ENCODE measurements at places on chromosomes 5 and 9.

GRCh38 chr9:135815830-135816650 lies 91.3 kb downstream of the CAMSAP1 start:
- no peak for DNase-seq

DNA sequence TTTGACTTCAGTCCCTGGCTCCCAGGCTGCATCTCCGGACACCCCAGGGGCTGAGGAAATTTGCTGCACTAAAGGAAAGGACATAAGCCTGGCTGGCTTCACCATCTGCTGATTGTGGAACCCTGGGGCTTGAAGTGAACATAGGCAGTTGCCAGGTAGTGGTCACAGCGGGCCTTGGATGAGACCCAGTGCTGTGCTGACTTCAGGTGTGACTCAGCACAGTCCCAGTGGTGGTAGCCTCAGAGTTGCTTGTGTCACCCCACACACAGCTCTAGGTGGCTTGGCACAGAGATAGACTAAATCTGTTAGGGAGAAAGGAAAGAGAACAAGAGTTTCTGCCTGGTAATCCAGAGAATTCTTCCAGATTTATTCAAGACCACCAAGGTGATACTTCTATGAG lies 36.1 kb upstream of the RUSC2 start:
- DNase-seq, result no peak

GRCh38 chr5:133742431-133742988 lies 130.2 kb upstream of the FSTL4 start:
- no peak for DNase-seq

DNA sequence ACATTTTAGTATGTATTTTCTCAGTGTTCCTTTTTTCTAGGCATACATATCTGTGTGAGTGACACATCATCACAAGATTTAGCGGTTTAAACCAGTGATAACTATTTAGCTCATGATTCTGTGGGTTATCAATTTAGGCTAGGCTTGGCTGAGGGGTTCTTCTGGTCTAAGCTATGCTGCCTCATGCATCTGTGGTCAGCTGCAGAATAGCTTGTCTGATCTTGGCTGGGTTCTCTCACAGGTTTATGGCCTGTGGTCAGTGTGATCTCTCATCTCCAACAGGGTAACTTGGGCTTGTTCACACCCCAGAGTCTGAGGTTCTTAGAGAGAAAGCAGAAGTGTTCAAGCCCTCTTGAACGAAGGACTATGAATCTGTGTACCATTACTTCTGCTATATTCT lies 363.3 kb downstream of the KDM4C start:
- DNase-seq, result no peak

DNA sequence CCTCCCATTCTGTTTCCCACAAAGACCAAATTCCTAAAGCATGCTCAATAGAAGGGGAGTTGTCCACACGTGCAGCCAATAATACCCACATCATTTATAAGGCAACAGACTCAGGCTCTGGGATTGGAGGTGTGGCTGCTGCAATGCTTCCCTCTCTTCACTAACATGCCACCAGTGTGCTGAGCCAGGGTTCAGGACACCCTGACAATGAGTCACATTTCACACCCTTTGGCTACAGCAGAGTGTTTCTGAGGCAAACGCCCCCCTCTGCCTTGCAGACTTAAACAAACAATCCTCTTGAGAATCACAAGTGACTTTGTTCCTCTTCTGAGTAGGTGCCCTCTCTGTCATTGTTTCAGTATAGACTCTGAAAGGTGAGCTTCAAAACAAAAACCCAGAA lies 189.3 kb upstream of the TLE4 start:
- no peak for DNase-seq

DNA sequence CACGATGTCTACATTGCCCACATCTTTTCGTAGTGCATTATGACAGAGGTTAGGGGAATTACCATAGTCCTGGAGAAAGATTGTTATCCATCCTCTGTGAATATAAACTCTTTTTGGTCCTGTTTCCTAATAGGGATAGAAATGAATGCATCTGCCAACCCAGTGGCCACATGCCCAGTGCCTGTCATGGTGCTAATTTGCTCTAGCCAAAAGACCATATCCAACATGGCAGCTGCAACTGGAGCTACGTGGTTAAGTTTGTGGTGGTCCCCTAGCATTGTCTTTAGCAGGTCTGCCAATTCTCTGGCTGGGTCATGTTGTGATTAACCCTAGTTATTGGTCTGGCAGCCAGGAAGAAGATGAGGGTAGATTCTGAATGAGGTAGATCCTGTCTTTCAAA lies 87.5 kb downstream of the FGF18 start:
- no peak for DNase-seq

GRCh38 chr9:87567571-87567970 lies 69.9 kb downstream of the DAPK1 start:
- DNase-seq, result no peak

DNA sequence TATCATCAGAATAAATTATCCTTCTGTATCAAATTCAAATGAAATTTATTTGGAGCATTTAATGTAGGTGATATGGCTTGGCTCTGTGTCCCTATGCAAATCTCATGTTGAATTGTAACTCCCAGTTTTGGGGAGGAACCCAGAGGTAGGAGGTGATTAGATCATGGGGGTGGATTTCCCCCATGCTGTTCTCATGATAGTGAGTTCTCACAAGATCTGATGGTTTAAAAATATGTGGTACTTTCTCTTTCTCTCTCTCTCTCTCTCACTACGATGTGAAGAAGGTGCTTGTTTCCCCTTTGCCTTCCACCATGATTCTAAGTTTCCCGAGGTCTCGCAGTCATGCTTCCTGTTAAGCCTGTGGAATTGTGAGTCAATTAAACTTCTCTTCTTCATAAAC lies 678.4 kb upstream of the RGMB start:
- no peak for DNase-seq

DNA sequence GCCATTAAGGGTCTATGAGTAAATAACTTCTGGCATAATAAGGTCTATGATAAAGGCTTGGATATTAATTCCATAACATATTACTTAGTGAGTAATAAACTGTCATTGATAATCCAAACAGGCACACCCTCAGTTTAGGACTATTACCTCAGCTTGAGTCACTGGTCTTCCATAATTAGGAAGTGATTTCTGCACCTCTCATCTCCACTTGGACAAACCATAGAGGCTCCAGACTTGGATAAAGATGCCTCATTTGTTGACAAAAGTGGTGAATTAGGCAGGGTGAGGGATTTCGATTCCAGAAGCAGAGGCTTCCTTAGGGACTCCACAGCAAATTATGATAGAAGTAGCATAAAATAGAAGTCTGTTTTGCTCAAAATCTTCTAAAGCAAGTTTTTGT lies 127.5 kb upstream of the MTAP start:
- no peak for DNase-seq

DNA sequence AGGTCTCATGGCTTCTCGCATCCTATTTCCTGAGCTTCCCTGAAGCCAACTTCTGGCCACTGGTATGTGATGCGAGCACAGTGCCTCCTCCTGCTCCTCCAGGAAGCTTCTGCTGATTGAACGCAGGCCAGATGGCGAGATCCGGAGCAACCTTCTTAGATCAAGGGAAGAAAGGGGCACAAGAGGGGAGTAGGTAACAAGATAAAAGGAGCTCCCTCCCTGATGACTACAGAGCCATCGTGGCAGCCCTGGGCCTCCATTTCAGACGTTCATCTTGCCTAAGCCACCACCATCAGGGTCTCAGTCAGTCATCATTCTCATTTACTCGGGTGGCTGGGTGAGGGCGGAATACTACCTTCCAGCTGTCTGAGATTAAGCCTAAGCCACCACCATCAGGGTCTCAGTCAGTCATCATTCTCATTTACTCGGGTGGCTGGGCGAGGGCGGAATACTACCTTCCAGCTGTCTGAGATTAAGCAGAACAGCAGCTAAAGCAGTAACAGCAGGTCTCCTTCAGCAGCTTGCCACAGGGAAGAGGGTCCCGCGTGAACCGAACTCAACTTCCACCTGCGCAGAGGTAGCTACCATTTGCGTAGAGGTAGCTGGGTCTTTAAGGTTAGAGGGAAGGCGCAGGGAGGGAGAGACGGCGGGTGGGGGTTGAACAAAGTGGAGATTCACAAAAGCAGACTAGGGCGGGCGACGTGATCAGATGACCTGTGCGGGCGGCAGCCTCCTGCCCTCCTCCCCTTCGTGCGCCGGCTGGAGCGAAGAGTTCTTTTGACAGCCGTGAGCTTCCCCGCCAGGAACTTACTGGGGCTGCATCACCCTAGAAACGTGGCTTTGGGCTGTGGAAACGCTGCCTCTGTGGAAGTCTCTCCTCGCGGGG lies 27.9 kb upstream of the MGAT1 start:
- DNase-seq, result no peak

GRCh38 chr9:126587187-126588185 lies 26.2 kb upstream of the LMX1B start:
- no peak for DNase-seq

DNA sequence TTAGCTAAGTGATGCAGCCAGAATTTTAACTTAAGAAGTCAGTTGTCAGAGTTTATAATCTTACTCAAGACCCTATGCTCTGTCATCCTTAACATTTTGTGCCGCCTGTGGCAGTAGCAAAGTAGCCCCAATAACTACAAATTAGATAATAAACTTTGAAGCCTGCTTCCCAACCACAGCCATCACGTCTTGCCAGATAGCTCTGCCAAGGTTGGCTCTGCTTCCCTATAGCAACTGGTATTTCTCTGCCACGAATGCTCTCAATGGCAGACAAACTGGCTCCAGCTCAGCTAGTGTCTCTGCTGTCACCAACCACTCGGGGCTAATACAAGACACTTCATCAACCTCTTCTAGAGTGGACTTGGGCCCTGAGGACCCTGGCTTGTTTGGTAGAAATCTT lies 576.1 kb downstream of the CDH12 start:
- DNase-seq, result no peak

DNA sequence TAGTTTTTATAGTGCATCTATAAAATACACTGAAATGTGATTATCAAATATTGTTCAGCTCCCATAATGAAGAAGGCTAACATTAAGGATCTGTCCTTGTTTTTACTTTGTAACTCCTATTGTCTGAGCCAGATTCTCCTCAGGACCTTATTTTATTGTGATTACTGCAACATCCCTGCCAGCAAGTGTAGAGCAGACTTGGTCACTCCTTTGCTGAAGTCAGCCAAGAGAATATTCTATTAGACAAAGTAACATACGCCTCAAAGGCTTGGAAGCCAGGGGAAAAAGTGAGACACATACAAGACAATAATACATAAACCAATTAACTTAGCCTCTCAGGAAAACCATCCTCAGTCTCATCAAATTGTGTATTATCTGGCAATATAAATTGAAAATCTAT lies 269.6 kb downstream of the ARL15 start:
- DNase-seq, result no peak

GRCh38 chr5:7650755-7651154 lies 200.2 kb downstream of the CFAP90 start:
- DNase-seq, result no peak

DNA sequence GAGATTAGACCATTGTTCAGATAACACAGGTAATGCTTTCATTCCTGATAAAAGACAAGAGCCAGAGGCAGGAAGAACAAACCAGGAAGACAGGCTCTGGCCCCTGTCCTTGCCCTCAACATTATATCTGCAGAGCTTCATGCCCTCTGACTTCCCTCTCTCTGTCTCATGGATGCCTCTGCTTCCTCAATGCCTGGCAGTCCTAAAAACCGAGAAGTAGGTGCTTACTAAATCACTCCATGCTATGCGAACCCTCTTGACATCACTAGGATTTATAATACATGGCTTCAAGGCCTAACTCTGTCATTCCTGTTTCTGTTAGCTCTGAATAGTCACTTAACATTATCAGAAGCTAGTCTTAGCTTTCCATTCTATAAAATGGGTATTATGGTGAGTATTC lies 117.8 kb downstream of the TLR4 start:
- no peak for DNase-seq
